ENCODE measurements at places on chromosomes 6 and 20.

DNA sequence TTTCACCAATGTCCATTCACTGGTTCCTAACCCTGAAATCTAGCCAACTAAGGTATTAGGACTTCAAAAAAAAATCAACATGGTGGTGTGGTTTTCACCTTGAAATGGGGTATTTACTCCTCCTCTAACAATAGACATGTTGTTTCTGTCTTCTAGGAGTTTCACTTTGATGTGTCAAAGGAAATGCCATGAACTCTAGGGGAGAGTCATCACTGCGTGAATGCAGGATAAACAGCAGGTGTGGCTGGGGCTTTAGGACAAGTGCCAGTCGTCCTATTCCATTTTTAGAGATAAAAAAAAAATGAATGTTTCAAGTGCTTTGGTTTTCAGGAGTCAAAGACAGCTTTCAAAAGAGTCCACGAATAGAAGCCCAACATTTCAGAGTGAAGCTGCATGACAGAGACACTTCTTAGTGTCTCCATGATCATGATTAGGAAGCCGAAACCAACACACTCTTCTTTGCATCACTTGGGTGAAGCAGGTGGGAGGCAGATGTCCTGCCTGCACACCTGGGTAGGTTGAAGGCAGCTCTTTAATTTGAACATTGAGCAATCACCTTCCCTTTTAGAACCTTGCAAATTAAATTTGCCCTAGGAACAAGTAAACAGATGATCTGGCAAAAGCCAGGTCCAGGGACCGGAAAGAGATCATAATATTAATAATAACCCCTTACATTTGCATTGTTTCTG is 328.5 kb upstream of the PRDM1 start:
- DNase-seq: peak; percentile 39

DNA sequence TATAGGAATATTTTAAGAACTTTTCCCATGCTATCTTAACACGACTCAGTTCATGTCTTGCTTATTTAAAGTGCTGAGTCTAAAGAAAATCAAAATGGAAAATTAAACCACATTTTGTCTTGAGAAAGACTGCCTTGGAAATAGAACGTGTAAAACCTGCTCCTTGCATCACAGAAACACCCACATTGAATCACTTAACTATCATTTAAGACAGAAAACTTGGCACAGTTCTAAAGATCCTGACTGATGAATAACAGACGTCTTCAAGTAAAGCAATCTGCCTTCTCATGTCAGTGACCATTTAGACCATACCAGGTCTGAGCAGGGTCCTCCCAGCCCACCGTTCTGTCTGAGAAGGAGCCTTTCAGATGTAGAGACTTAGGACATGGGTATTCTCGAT is 7.4 kb downstream of the PERP start:
- no peak for DNase-seq

DNA sequence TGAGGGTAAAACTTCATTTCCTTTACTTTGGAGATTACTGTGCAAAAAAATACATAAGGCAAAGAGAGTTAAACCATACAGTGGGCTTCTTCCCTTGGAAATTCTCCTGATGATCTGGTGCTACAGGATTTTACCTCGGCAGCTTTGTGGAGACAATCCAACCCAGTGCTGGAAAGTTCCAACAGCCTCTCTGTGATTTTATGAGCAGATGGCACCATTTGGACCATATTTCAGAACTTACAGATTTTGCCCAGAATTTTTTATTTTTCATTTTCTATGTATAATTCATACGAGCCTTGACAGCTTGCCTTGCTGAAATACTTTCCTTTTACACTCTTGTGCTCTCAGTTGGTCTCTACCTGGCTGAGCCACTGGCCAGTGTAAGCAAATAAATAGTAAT is 43.3 kb upstream of the TNFRSF21 start:
- no peak for DNase-seq

DNA sequence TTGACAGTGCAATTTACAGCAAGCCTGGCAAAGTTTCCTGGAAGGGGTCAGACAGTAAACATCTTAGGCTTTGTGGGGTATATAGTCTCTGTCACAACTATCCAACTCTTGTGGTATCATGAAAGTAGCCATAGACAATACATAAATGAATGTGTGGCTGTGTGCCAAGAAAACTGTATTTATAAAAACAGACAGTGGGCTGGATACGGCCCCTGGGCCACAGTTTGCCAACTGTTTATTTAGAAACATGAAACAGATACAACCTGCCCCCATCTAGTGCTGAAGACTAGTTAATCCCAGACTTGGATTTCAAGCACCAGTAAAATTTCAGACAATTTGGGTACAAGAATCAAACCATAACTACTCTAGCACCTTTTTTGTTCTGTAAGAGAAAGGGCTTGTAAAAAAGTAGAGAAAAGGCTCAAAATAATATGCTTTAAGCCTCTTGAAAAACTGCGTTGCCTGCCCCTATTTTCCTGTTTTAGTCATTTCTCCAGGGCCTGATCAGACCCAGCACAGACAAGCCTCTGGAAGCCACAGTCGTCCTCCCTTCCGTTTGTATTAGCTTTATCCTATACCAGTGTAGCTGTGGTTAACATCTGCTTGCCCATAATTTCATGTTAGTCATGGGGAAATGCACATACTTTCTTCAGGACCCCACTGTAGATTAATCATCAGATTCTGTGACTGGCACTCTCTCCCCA is 30.8 kb downstream of the JAG1 start:
- no peak for DNase-seq

- no peak for DNase-seq
Measured at GRCh38 chr20:59837623-59838394, 95.6 kb downstream of the SYCP2 start.

GRCh38 chr6:18118330-18118729 is 4.1 kb downstream of the NHLRC1 start:
- DNase-seq: no peak

DNA sequence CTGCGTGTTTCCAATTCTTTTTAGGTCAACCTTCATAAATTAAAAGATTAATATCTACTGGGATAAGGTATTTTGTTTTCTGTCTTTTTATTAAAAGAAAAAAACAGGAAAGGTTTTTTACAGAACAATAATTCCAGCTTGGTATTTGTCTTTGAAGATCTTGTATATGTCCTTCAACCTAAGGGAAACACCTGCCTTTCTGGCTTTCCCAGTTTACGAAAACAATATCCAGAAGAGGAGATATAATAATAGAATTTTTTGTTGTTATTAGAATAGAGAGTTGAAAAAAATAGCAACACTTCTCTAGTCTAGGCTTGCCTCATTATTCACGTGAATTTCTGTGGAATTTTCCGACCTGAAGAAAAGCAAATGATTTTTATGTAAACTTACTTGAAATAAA is 37.9 kb upstream of the CCN2 start:
- DNase-seq: no peak

DNA sequence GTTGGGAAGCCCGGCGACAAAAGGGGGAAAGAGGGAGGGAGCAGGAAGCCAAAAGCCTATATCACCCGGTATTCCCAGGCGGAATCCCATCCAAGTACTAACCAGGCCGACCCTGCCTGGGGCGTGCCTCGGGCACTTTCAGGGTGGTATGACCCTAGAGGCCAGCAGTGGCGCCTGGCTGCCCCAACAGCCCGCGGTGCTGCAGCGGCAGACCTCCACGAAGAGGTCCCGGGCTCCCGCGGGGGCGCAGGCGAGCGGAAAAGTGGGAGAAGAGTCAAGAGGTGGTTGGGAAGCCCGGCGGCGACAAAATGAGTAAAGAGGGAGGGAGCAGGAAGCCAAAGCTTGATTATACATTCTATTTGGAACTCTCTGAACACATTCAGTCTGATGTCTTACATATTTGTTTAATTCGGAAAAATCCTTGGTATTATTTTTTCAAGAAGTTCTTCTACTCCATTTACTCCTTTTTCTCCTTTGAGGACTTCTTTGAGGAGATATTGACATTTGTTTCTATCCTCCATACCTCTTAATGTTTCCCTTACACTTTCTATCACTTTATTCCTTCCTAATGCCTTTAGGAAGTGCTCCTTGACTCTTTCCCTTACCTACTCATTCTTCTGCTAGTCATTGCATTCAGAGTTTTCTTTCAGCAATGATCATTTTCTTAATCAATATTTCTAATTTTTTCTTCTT is 11.5 kb downstream of the TREML4 start:
- DNase-seq: no peak

DNA sequence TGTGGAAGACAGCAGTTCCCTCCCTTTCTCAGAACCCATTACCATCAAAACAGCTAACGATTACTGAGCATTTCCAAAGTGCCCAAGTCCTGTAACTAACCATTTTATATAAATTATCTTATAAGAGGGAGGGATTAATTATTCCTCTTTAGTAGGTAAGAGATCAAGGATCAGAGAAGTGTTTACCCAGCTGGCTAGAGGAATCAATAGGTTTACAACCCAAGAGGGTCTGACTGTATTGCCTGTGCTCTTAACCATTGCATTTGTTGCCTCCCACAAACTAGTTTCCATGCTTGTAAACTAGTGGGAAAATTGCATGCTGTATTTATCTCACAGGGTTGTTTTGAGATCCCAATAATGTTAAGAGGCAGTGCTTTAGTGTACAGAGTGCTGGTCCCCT is 3.7 kb upstream of the DBNDD2 start:
- DNase-seq: no peak

GRCh38 chr6:18595774-18596530 is 208.8 kb downstream of the RNF144B start:
- DNase-seq: peak; percentile 21

DNA sequence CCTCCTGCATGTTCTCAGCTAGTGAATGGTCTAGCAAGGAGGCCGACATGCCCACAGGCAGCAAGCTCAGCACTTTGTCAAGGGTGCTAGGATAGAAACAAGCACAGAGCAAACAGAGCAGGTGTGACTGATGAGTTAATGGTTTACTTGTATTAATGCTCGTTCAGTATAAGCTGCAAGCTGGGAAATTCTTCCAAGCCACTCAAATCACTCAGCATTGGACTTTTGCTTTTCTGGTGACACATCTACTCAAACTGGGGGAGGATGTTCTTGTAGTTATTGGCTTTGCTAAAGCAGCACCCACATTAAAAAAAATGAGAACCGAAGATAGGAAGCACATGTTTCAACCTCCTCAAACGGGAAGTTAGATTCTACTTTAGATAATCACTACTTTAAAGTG is 43.1 kb upstream of the NEDD9 start:
- no peak for DNase-seq

DNA sequence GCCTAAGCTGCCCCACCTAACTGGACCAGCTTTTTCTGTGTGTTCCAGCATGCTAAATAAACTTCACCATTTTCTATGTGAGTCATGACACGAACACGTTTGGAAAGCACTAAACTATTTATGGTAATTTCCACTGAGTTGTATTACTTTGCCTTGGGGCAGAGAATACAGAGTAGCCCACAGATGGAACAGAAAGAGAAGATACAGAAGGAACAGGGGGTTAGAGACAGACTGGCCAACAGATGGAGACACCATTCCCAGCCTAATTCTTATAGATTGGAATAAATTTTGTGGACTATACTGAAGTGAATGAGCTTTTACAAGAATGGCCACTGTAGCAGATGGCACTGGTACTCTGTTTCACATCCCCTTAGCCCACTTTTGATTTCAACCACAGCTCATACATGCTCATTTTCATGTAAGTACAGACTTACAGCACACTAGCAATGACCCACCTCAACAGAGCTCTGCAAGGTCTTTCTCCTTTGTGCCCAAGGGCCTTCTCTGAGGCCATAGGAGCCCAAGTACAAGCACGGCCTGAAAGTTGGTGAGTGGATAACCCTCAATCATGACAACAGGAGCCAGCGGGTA is 13.1 kb upstream of the NT5DC1 start:
- no peak for DNase-seq

DNA sequence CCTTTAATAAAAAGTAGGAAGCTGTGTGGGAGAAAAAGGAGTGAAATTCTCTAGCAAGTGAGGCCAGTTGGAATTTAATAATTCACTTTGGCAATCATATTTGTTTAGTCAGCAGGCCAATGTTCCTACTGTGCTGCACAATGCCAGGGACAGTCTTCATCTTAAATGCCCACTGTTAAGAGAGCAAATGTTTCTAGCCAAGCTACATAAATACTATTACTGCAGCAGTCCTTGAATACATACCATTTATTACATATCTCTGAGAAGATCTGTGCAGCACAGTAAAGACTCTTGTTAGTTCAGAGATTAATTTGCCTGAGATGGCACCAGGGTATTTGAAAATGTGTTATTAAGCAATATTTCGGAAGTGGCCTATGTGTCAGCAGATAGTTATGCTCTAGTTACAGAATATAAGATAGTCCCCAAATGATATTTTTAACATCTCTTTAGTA is 105.4 kb downstream of the OGFRL1 start:
- no peak for DNase-seq

DNA sequence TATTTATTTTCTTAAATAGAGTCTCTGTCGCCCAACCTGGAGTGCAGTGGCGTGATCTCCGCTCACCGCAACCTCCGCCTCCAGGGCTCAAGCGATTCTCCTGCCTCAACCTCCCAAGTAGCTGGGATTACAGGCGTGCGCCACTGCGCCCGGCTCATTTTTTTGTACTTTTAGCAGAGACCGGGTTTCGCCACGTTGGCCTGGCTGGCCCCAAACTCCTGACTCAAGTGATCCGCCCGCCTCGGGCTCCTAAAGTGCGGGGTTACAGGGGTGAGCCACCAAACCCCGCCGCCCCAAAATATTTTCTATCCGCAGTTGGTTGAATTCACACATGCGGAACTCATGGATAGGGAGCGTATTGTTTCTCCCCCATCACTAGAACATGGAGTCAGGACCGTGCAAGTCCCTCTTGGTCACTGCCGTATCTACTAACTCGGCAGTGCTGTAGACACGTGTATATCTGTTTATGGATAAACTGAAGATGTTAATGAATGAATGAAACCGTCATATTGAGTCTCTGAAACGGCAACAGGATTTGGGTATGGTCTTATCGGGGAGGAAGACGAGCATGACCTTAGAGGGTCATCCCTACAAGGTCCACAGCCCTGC is 904 bp downstream of the MKKS start:
- no peak for DNase-seq

DNA sequence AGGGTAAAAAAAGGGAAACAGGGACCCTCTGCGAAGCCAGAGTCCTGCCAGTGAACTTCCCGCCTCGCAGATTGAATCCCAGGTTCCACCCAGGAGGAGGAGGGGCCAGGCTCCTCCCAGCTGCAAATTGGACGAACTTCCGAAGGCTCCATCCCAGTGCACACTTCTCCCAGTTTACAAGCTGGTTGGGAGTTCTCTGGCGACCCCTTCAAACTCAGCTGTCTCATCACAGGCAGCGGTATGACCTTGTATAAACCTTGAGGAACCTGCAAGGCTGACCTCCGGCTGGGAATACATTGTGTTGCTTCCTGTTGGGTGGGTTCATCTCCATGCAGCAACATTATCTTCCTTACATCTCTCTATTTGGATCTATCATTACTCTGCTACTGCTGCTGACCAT is 962.7 kb downstream of the GRIK2 start:
- DNase-seq: no peak

DNA sequence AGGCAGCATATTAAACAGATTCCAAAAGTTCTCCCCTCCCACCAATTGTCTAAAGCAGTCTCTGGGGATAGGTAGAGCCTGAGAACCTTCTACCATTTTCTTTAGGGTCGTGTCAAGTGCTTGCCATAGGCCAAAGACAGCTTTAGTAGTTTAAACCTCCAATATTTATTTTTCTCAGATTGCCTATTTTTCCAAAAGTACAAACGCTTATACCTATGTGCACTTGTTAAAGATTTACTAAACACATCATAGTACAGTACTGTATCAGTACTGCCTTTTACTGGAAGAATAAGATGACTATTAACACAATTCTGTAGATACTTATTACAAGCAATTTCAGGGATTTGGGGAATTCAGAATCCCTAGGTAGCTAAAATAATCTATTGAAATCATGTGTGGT is 29.4 kb downstream of the AKIRIN2 start:
- no peak for DNase-seq

GRCh38 chr6:34602318-34603111 is 46.4 kb upstream of the SPDEF start:
- no peak for DNase-seq

GRCh38 chr20:17640875-17641378 is 41.1 kb downstream of the RRBP1 start:
- no peak for DNase-seq
